ENCODE measurements at places on chromosomes 12 and 14. TPM values are rescaled to one million over a fixed set of nuclear protein-coding genes. Genes with fewer than 3 reads are reported as not detected.
A peak's percentile ranks its signal among the peaks of the same experiment; 100 is the strongest.

DNA sequence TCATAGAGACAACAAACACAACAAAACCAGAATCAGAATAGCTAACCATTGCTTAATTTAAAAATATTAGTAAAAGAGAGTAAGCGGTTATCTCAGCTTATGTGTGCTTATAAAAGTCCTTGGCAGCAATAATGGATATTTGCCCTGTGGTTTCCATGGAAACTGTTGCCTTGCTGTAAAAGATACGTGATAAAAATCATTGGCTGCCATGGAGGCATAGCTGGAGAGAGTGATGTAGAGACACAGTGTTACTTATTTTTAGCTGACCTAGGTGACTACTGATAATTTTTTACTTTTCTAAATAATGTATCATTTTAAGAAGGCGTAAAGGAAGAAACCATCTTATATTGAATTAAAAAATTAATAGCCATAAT lies 92.9 kb downstream of the ERC1 start:
- no peak overlapping the region for H3K4me3 ChIP-seq
- H3K27me3 ChIP-seq = no peaks in the 10 kb centered on the region
- no peak for DNase-seq
- no peak overlapping the region for H3K27ac ChIP-seq

DNA sequence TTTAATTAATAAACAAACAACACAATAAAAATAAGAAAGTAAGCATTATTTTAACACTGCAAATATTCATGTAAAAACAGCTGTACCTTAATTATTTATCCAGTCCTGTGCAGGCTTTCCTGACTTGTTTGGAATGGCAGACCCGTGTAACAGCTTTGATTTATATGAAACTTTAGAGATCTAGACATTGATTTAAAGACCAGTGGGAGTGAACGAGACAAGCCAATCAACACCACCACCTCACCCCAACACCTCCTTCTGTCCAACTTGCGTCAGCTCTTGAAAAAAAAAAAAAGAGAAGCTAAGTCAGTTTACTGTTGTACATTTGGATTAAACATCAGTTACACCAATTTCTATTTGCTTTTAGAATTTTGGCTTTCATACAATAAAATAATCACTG lies 22.3 kb downstream of the SLC38A4 start:
- no peak for DNase-seq
- peaks cover 9% of the 10 kb centered on the region for H3K4me1 ChIP-seq
- no peak overlapping the region for H3K4me3 ChIP-seq
- no peaks in the 10 kb centered on the region for H3K27me3 ChIP-seq
- H3K36me3 ChIP-seq = no peaks in the 10 kb centered on the region

DNA sequence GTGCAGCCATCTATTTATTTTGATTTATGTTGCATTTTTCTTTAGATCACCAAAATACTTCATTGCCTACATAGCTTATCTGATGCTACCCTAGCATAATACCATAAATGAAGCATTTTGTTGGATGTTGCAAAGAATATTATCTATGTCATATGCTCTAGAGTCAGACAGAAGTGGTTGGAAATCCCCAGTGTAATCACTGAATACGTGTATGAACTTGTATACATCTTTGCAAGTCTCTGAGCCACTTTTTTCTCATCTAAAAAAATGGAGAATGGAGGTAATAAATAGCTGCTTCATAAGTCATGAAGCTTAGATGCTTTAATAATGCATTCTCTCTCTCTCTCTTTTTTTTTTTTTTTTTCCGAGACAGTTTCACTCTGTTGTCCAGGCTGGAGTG lies 18.5 kb downstream of the EVL start:
- DNase-seq = no peak
- no peaks in the 10 kb centered on the region for H3K36me3 ChIP-seq
- H3K27me3 ChIP-seq = no peaks in the 10 kb centered on the region

- H3K27me3 ChIP-seq = no peaks in the 10 kb centered on the region
- peaks cover 16% of the 10 kb centered on the region for H3K4me1 ChIP-seq
- no peaks in the 10 kb centered on the region for H3K36me3 ChIP-seq
- DNase-seq = no peak
- H3K27ac ChIP-seq = no peak overlapping the region
Measured at GRCh38 chr14:76993752-76994151, 34.8 kb downstream of the IRF2BPL start.

DNA sequence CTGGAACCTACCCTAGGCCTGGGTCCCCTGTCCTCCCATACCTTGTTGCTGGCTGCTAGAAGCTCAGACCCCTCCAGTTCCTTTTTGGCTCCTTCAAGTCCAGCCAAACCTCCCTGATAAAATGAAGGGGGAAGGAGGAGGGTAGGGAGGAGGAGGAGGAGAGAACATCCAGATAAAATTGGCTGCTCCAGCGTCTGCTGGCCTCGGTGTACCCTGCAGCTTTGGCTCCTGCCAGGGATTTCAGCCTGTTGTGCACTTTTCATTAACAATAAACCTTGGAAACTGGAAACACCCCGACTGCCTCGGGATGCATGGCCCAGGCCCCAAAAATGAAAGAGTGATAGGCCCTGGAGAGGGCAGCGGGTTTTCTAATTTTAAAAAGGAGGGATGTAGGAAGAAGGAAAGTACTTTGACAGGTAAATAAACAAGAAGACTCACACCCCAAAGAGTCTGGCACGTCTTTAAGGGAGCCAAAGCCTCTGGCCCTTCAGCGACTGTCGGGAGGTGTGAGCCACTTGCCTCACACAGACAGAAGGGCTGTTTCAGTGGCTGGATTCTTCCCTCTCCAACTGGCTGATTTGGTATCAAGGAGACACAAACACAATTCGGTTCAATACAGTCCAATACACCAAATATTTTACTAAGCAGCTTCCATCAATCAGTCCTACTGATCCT lies 49.8 kb downstream of the NUAK1 start:
- DNase-seq = no peak
- no peak overlapping the region for H3K27ac ChIP-seq
- H3K4me3 ChIP-seq = no peak overlapping the region
- no peaks in the 10 kb centered on the region for H3K4me1 ChIP-seq

- no peak overlapping the region for H3K27ac ChIP-seq
- no peak for DNase-seq
- H3K4me1 ChIP-seq = no peaks in the 10 kb centered on the region
- H3K27me3 ChIP-seq = no peaks in the 10 kb centered on the region
- H3K4me3 ChIP-seq = no peak overlapping the region
- H3K36me3 ChIP-seq = no peaks in the 10 kb centered on the region
Measured at GRCh38 chr14:104306450-104307040, 168.2 kb downstream of the KIF26A start.

DNA sequence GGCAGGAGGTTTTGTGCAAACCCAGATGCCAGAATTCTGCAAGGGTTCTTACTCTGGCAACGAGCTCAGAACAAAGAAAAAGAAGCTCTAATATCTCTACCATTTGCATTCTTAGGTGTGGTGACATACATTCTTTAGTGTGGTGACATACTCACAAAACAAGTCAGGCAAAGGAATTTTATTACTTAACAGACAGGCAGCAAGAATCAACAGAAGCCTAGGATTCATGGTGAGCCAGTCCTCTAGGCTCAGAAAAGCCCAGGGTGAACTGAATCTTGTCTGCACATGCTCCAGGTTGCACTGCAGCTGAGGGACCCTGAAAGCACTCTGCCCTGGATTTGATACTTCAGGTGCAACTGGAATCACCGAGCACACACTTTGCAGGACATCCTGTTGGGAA lies 122.4 kb upstream of the PTPRQ start:
- no peak overlapping the region for H3K27ac ChIP-seq
- no peak for DNase-seq
- H3K4me3 ChIP-seq = no peak overlapping the region
- no peaks in the 10 kb centered on the region for H3K27me3 ChIP-seq

GRCh38 chr12:26128168-26128567 lies 3.3 kb upstream of the BHLHE41 start:
- DNase-seq = no peak
- no peak overlapping the region for H3K27ac ChIP-seq
- H3K27me3 ChIP-seq = no peaks in the 10 kb centered on the region
- H3K36me3 ChIP-seq = no peaks in the 10 kb centered on the region
- peaks cover 4% of the 10 kb centered on the region for H3K4me1 ChIP-seq

DNA sequence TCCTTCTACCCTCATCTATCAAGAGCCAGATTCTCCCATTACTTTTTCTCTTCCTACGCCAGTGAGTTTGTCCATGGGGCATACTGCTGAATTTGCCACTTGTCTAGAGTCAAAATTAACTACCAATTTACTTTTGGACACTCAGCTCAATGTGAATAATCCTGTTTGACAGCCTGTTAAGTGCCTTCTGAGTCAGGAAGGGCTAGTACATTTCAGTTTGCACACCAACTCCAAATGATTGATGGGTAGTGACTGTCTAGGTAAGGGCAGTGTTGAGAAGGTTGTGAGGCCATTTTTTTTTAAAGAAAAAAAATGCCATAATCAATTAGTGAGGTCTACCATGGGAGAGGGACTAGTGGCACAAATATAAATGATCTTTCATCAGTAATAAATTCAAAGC lies 21.8 kb upstream of the TRIM9 start:
- H3K4me1 ChIP-seq = no peaks in the 10 kb centered on the region
- H3K4me3 ChIP-seq = no peak overlapping the region
- no peaks in the 10 kb centered on the region for H3K36me3 ChIP-seq
- no peak overlapping the region for H3K27ac ChIP-seq
- no peak for DNase-seq

GRCh38 chr14:100899884-100900771 lies 3.4 kb downstream of the RTL1 start:
- H3K4me3 ChIP-seq = no peak overlapping the region
- no peaks in the 10 kb centered on the region for H3K27me3 ChIP-seq
- H3K36me3 ChIP-seq = no peaks in the 10 kb centered on the region
- H3K27ac ChIP-seq = no peak overlapping the region
- H3K4me1 ChIP-seq = no peaks in the 10 kb centered on the region

DNA sequence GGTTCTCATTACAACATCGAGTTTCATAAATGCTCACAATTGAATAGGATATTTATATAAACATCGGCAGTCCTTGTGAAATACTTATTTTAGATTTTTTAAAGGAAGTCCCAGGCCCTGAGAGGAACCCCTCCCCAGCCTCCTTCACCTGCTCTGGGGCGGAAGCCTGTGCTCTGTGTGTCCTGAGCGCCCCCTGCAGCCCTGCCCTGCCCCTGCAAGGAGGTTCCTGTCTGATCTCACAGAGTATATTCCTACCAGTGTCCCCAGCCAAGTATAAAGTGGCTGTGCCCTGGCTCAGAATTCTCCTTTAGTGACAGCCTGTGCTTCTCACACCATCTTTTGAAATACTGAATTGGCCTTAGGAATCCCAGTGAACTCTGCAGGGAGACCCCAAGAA lies 659.5 kb downstream of the TMEM121 start:
- DNase-seq = no peak
- H3K4me3 ChIP-seq = no peak overlapping the region
- H3K27me3 ChIP-seq = no peaks in the 10 kb centered on the region
- H3K4me1 ChIP-seq = no peaks in the 10 kb centered on the region
- H3K27ac ChIP-seq = no peak overlapping the region

DNA sequence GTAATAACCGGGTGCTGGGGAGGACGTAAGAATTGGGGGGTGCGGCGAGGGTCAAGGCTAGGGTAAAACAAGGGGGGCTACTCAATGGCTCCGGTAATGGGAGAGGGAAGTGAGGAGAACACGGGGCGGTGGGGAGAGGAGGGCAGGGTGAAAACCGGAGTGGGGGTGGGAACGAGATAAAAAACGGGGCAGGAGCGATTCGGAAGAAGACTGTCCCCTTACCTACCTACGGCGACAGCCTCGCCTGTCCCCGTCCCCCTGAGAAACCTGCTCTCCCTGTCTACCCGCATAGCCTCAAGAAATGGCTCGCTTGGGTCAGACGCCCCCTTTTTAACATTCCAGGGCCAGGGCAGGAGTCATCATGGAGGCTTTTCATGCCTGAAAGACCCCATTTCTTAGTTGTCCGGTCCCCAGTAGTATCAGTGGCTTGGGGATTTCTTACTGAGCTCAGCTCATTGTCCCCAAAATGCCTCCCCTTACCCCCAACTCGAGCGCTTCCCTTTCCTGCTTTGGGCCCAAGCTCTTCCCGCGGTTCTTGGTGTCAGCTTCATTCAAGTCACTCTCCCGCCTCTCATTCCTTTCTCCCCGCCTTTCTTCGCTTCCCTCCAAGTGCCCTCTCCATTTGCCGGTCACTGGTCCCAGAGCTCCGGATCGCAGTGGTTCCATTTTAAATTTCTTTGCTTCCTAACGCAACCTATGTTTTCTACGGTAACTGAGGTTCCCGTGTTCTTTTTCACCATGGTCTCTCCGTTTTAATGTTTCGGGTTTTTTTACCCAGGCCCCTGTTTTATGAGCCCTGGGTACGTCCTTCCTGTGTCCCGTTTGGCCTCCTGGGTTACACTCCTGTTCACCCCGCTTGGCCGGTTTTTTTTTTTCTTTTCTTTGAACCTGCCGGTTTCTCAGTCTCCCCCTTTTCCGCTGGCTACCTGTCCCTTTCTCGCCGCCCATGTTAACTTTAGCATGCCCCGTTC lies 1.2 kb upstream of the WSB2 start:
- H3K36me3 ChIP-seq = no peaks in the 10 kb centered on the region
- peak; percentile 65 for DNase-seq
- H3K4me3 ChIP-seq = peak overlapping the region; percentile 47
- H3K27ac ChIP-seq = peak overlapping the region; percentile 95
- H3K27me3 ChIP-seq = no peaks in the 10 kb centered on the region

APOF gene
- total RNA-seq = not detected

TNS2 gene
- 27.8 TPM for total RNA-seq
